ENCODE measurements at places on chromosomes 13 and 19.

- DNase-seq: no peak
Measured at GRCh38 chr19:34313188-34313587, 51.8 kb upstream of the GPI start.

DNA sequence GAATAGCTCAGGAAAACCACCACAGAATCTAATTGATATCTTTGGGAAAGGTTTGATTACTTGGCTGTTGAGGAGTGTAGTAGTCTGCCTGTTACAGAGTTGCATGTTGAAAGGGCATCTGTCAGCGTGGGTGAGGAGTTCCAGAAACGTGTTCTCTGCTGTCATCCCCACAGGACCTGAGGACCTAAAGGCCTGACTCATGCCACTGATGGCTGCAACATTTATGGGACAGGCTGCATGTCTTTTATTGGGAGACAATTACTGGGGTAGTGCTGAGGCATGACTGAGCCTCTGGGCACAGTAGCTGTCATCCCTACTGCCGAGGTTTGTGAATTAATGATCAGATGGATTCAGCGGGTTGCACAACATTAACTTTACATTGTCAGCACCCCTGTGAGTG lies 525.9 kb downstream of the GPC6 start:
- no peak for DNase-seq

GRCh38 chr19:15293781-15294491 lies 38.4 kb downstream of the BRD4 start:
- DNase-seq: no peak

DNA sequence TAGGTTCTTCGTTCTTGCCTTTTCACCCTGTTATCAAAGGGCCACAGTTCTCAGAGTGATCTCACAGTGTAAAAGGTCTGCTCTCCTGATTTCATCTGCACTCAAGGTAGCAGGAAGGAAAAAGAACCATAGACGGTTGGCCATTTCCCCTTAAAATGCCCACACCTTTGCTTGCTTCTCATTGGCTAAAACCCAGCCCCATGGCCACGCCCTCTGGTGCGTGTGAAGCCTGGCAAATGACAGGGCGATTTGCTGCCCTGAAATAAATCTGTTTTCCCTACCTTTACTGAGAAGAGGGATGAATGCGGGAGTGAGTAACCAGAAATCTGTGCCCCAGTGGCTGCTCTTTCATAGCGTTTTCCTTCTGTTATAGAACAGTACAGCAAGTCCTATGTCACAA lies 269.3 kb downstream of the POU4F1 start:
- DNase-seq: no peak

DNA sequence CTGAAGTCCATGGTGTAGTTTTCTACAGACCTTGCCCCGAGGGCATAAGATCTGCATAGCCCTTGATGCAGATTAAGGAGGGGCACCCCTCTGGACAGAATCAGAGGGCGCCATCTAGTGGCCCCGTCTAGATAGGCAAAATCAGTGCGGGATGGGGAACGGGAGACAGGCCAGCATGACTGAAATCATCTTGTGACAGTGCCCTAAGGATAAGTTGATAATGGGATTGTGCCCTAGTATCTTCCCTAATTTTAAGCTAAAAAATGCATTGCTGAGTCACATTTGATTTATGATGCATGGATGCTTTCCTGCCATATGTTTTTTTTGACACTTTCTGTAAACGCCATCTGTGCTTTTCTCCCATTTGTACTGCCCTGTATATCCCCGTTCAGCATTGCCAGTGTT lies 19.0 kb upstream of the GPI start:
- peak; percentile 31 for DNase-seq

GRCh38 chr13:87684850-87685742 lies 13.9 kb downstream of the SLITRK5 start:
- no peak for DNase-seq

- DNase-seq: no peak
Measured at GRCh38 chr13:97111756-97112155, 110.4 kb upstream of the MBNL2 start.

DNA sequence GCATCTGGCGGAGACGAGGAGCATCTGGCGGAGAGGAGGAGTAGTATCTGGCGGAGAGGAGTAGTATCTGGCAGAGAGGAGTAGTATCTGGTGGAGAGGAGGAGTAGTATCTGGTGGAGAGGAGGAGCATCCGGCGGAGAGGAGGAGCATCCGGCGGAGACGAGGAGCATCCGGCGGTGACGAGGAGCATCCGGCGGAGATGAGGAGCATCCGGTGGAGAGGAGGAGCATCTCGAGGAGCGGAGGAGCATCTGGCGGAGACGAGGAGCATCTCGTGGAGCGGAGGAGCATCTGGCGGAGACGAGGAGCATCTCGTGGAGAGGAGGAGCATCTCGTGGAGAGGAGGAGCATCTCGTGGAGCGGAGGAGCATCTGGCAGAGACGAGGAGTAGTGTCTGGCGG lies 18.6 kb downstream of the C13orf46 start:
- no peak for DNase-seq

- DNase-seq: no peak
Measured at GRCh38 chr13:35481777-35482176, 5.3 kb upstream of the MAB21L1 start.

- DNase-seq: no peak
Measured at GRCh38 chr13:42486711-42487198, 87.2 kb upstream of the TNFSF11 start.

- no peak for DNase-seq
Measured at GRCh38 chr19:4748589-4748988, 24.9 kb upstream of the DPP9 start.

DNA sequence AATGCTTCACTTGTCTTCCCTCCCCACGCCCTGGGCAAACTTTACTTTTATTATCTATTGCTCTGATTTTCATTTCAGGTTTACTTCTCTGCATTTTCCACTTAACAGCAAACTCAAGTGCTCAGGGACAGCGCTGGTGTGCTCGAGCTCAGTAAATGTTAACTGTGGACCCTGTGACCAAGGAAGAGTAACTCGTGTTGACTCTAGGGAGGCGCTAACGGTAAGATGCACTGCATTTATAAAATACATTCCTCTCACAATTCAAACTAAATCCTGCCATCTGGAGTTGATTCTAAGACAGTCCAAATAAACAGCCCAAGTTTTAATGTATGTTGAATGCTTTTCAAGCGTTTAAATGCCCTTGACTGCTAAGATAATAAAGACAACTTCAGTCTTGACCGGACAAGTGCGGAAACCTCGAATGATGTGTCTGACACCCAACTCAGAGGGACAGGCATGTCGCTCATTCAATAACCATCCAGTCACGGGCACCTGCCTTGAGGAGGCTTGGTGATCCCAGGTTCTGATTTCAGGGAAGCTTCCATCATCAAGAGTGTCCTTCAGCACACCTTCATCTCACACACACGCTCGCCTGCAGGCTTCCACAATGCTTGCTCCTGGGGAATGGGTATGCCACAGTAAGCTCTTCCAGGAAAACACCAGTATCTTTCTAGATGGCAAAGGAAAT lies 93.2 kb downstream of the STK24 start:
- no peak for DNase-seq

- no peak for DNase-seq
Measured at GRCh38 chr13:28173793-28174192, 35.4 kb downstream of the PAN3 start.

DNA sequence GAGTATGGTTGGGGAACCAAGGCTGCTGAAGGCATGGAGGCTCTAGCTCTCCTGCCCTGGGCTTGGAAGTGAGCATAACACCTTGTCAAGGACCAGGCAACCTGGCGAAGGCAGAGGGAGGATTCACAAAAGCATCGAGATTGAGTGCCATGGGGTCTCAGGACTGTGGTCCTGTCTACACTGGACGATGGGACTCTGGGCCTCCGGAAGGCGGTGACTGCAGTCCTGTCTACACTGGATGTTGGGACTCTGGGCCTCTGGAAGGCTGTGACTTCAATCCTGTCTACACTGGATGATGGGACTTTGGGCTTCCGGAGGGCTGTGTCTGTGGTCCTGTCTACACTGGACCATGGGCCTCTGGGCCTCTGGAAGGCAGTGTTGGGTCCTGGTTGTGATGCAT lies 290.4 kb downstream of the TEX29 start:
- DNase-seq: no peak

GRCh38 chr13:50537029-50537428 lies 306.5 kb downstream of the DLEU7 start:
- DNase-seq: no peak

DNA sequence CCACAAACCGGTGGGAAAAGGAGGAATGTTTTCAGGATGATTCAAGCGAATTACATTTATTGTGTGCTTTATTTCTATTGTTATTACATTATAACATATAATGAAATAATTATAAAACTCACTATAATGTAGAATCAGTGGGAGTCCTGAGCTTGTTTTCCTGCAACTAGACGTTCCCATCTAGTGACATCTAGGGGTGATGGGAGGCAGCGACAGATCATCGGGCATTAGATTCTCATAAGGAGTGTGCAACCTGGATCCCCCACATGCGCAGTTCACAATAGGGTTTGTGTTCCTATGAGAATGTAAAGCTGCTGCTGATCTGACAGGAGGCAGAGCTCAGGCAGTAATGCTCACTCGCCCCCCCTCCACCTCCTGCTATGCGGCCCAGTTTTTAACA lies 54.5 kb downstream of the SPTBN4 start:
- DNase-seq: no peak

GRCh38 chr13:44967704-44968433 lies 21.4 kb downstream of the NUFIP1 start:
- DNase-seq: no peak

Measured in stimulated activated CD4-positive, alpha-beta T cell treated with anti-CD3 and anti-CD28 coated beads, Interleukin-1b, Interleukin-23, amount 100 ng/mL, for 1 hour (primary cell).